Activated naive CD4-positive, alpha-beta T cell (primary cell): ENCODE measurements at places on chromosomes 3 and 15.

DNA sequence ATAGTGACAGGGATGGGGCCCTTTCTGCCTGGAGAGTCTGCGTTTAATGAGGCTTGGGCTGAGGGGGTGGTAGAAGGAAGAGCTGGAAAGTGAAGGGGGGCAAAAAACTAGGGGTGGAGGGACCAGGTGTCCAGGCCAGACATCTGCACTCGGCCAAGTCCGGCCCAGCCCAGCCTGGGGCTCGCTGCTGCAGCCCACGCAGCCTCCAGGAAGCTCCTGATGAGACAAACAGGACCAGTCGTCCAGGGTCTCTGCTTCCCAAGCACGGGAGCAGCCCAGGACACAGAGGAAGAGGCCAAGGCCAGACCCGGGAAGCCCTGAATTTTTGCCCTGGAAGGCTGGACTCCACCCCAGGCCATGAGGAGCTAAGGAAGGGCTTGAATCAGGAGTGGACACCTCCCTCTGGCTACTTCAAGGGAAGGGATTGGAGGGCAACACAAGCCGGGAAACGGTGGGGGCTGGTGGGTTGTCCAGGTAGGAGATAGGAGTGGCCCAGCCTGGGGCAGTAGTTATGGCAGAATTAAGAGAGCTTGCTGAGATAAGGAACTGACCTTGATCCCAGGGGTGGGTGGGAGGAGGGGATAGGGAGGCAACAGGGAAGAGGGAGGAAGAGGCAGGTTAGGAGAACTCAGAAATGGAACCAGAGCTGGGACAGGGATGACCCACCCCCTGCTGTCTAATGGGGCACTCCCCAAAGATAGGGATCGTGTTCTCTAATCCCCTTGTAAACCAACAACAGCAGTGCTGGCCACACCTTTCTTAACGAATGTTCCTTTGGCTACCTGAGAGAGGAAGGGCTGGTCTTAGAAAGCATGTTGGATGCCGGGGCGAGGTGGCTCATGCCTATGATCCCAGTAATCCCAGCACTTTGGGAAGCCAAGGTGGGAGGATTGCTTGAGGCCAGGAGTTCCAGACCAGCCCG is 89.5 kb downstream of the ANP32A start:
- no peak for DNase-seq

DNA sequence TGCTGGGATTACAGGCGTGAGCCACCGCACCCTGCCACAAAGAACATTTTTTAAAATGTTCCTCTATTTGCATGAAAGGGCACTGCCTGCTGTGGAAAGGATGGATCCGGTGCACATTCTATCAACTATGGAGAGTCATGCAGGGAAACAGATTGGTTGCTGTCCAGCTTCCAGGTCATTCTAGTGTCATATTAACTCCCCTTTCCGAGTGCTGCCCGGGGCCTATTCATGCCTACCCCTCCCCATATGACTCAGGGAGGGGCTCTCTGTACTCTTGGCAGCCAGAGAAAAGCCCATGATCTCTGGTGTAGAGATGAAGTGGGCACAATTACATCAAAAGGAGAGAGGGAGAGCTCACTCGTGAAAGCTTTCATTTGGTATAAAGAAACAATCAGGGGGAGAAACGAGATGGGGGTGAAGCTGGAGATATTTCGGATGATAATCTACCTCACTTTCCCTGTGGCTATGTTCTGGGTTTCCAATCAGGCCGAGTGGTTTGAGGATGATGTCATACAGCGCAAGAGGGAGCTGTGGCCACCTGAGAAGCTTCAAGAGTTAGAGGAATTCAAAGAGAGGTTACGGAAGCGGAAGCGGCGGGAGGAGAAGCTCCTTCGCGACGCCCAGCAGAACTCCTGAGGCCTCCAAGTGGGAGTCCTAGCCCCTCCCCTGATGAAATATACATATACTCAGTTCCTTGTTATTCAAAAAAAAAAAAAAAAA is 16.1 kb upstream of the AHSG start:
- no peak for DNase-seq

- no peak for DNase-seq
Measured at GRCh38 chr15:75751891-75752290, 39.2 kb upstream of the CSPG4 start.

GRCh38 chr15:59222906-59223550 is 16.4 kb downstream of the LDHAL6B start:
- no peak for DNase-seq
